ENCODE measurements at places on chromosomes 2 and 18.

DNA sequence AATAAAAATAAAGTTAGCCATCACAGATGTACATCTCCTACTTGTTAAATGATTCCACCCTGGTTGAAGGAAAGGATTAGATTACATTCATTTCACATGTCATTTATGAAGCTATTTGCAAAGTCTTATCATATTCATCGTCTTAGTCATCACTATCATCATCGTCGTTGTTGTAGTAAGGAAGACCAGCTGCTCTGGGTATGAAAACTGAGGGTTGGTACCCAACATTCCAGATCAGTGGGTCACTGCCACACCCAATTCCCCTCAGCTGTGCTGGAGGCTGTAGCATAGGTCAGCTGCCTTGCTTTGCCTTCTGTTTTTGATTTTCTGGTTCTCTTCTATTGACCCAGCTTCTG lies 20.9 kb upstream of the CCBE1 start:
- DNase-seq, result no peak

- DNase-seq, result no peak
Measured at GRCh38 chr2:49306925-49307324, 152.6 kb upstream of the FSHR start.

DNA sequence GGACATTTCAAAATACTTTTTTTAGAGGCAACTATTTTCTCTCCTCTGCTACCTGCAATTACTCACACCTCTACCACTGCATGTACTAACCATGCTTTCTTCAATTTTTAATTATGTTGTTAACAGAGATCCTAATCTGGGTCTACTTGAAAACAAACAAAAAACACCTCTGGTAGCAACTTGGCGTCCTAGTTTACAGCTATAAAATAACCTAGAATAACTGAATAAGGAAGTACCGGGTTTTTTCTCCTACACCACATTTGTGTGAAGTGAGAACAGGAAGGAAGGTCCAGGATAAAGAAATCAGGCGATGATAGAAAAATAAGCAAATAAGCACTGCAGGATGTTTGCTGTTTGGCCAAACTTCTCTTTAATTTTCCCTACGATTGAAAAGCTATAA lies 633.5 kb downstream of the LRP1B start:
- no peak for DNase-seq

DNA sequence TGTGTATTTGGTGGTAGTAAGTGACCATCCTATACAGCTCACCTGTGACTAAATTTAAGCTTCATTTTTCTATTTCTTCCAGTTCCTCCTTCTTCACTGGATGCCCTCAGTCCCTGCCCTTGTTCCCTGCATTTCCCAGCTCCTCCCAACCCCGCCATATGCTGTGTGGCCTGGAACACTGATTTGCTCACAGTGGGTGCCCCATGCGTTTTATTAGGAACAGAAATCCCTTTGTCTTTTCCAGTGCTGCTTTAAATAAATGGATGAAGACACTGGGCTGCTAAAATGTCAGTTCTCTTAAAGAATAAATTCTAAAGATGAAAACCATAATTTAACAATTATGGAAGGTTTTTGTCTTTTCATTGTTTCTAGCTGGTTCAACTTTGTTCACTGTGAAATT lies 477.3 kb downstream of the DCDC2C start:
- no peak for DNase-seq

GRCh38 chr2:43944915-43945314 lies 50.9 kb downstream of the LRPPRC start:
- no peak for DNase-seq

DNA sequence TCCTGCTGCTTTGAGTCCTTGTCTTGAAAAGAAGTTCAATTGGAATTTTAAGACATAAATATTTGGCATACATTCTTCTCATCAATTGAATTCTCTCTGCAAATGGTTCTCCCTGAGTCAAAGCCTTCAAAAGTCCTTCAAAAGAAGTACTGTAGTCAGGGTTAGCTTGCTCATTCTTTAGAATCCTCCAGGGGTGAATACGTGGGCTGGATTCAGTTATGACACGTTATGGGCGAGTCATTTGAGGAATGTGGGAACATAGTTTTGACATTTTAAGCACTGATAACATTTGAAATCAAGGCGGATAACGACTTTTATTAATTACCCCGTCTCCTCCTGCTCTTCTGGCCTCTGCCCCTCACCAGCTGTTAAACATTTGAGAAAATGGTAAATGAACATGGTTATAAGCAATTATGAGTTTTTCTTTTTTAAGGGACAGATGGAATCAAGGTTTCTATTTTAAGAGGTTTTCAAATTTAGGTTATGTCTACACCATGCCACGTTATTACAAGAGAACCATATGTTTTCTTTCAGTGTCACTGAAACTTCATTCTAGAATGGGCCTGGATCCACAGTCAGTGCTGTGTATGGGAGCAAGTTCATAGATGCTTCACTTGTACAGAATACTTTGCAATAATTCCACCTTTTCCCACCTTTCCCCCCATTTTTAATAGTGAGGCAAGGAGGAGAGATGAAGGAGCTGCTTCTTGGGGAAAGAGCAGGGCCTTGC lies 273.1 kb downstream of the TSN start:
- no peak for DNase-seq

GRCh38 chr2:126776255-126776654 lies 120.3 kb downstream of the GYPC start:
- peak; percentile 33 for DNase-seq

GRCh38 chr18:2908166-2908945 lies 61.5 kb downstream of the EMILIN2 start:
- no peak for DNase-seq

GRCh38 chr2:52383541-52383940 lies 1351.6 kb upstream of the NRXN1 start:
- no peak for DNase-seq

DNA sequence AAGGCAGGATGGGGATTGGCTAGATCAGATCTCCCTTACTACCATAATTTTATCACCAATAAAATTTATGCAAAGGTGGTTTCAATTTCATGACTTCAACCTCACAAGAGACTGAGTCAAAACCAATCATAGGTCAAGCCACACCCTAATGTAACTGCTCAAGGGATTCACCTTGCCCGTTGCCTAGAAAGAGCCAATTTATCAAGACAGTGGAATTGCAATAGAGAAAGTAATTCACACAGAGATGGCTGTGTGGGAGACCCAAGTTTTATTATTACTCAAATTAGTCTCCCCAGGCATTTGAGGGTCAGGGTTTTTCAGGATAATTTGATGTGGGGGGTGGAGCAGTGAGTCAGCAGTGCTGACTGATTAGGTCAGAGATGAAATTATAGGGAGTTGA lies 340.6 kb downstream of the RND3 start:
- no peak for DNase-seq

DNA sequence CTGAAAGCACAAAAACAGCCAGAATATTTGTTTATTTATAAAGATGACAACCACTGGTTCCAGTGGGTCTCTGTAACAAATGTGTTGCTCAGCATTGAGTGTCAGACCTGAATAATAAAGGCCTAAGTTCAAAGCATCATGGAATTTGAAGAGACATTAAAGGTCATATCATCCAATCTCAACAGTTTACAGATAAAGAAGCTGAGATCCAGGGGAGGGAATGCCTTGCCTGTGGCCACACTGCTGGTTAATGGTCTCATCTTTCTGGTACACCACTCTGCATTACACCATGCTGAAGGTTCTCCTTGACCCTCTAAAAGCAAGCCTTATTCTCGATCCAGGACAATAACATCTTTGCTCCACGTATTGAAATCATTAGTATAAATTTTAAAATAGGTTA lies 446.5 kb upstream of the ACVR2A start:
- no peak for DNase-seq

- DNase-seq, result no peak
Measured at GRCh38 chr18:63234841-63235240, 84.7 kb downstream of the BCL2 start.

GRCh38 chr2:24329700-24330099 lies 30.6 kb downstream of the ITSN2 start:
- no peak for DNase-seq

- DNase-seq, result no peak
Measured at GRCh38 chr2:37857575-37858399, 67.3 kb upstream of the RMDN2 start.

GRCh38 chr2:24919506-24920097 lies 435 bp downstream of the ADCY3 start:
- no peak for DNase-seq

GRCh38 chr2:31008561-31009114 lies 129.6 kb downstream of the GALNT14 start:
- DNase-seq, result peak; percentile 15

GRCh38 chr2:28621172-28622100 lies 125.6 kb downstream of the PLB1 start:
- no peak for DNase-seq

- DNase-seq, result no peak
Measured at GRCh38 chr2:221997100-221997499, 301.7 kb downstream of the PAX3 start.

GRCh38 chr2:34050413-34050812 lies 451.3 kb upstream of the FAM98A start:
- DNase-seq, result no peak

GRCh38 chr2:167491788-167492187 lies 603.5 kb downstream of the XIRP2 start:
- no peak for DNase-seq

DNA sequence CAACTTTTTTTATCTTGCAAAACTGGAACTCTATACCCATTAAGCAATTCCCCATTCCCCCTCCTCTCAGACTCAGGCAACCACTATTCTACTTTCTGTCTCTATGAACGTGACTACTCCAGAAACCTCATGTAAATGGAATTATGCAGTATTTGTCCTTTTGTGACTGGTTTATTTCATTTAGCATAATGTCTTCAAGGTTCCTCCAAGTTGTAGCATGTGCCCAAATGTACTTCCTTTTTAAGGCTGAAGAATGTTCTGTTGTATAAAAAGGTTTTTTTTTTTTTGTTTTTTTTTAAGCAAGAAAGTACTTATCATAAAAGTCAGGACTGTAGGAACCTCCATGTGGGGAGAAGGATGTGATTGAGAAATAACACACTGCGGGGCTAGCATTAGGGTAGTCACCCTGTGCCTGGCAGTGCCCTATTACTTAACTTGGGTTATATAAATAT lies 262.9 kb upstream of the FBXO11 start:
- no peak for DNase-seq

DNA sequence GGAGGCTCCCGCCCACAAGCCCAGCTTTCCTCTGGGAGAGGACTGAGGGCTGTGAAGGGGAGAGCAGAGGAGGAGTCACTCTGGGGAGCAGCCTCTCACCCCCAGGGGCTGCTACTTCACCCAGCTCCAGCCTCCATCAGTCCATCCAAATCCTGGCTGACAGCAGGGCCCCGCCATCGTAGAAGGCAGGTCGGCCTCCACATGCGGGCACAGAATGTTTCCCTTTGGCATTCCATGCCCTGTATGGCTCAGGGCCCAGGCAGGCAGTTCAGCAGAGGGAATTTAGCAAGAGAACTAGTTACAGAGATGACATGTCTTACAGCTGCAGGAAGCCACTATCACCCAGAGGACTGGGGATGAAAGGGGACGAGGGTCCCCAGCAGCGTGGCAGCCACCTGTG lies 6.4 kb upstream of the ODC1 start:
- no peak for DNase-seq

- DNase-seq, result no peak
Measured at GRCh38 chr2:42863751-42864150, 71.4 kb upstream of the HAAO start.

DNA sequence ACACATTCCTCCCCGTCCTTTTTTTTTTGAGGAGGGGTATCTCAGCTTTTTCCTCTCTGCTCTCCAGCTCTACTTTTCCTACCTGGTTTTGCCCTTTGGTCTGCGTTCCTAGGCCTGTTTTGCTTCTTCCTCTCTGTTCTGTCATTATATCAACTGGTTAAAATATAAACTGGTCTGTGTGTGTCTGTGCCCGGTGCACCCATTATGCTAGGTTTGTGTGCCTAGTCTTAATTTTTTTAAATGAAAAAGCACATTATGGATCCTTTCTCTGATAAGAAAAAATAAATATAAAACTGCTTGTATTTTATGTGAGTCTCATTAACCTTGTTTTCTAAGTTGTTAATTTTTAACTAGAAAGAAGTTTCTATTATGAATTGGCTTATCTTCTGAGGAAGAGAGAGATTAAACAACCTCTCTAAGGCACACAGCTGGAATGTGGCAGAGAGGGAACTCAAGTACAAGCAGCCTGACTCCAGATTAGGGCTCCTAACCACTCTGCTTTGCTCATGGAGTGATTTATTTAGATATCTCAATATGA lies 17.4 kb downstream of the SLC38A11 start:
- no peak for DNase-seq

DNA sequence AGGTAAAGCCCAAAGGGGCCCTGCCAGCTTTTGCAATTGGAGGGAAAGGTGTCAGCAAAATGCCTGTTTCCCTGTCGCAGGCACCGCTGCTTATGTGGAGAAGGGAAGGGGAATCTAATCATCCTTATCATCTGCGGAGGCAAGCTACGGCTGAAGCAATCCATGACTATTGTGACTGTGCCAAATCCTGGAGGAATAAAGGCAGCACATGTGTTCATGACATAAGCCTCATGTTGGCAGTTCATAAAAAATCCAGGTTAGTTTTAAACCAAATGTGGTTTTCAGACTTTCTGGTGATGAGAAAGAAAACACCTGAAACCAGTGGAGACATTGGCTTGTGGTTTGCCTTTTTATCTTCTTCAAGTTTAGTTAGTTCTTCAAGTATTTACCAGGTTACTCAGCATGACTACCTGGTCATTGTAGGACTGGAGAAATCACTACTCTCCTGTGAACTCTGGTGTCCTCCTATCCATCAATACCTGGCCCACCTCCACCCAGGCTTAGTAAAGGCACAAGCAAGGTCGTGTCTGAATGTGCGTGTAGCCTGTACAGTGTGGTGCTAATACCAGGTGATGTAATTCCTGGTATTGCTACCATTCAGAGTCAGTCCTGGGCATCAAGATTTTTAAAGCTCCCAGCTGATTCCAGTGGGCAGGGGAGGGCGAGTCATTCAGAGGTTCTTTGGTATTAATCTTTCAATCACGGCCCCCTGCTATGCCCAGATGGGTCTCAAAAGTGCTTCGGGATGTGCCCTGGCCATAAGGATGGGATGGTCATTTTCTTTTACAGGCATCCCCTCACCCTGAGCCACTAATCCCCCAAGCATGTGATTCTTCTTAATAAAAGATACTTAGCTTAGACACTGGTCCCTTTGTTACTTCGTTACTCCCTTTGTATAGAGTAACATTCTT lies 96.8 kb downstream of the TGFA start:
- no peak for DNase-seq

GRCh38 chr2:113034016-113034415 lies 18.7 kb downstream of the IL36B start:
- no peak for DNase-seq

DNA sequence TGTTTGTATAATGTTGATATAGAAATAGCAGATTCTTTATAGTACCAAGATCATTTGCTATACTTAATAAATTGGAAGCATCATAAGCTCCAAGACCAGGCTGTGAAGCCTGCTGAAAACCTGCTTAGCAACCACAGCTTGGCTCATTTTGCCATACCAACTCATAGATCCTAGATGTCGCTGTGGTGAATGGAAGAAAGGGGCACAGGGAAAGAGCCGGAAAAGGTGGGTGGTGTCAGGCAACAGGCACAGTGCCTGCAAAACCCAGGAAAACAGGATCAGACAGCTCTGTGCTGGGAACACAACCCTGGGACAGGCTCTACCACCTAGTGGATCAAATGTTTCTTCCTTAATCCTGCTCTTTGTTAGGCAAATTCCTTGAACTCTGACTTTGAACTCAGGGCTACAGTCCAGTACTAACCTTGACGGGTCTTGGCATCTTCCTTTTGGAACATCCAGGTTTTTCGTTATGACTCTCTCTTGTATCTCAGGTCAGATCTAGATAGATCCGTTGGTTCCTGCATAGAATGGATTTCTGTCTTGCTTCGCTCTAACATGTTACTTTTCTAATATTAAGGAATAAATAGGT lies 31.6 kb downstream of the TWSG1 start:
- DNase-seq, result no peak

- no peak for DNase-seq
Measured at GRCh38 chr2:28225473-28226080, 167.1 kb upstream of the FOSL2 start.
